ENCODE measurements at places on chromosomes 7 and 10.

- peak; percentile 70 for DNase-seq
These were observed 109.6 kb upstream of the MTPN start for GRCh38 chr7:136086712-136087111.

- no peak for DNase-seq
These were observed 655.9 kb upstream of the IGFBP3 start for GRCh38 chr7:46576950-46577349.

GRCh38 chr10:22271786-22272185 is 44.4 kb upstream of the COMMD3 start:
- no peak for DNase-seq

DNA sequence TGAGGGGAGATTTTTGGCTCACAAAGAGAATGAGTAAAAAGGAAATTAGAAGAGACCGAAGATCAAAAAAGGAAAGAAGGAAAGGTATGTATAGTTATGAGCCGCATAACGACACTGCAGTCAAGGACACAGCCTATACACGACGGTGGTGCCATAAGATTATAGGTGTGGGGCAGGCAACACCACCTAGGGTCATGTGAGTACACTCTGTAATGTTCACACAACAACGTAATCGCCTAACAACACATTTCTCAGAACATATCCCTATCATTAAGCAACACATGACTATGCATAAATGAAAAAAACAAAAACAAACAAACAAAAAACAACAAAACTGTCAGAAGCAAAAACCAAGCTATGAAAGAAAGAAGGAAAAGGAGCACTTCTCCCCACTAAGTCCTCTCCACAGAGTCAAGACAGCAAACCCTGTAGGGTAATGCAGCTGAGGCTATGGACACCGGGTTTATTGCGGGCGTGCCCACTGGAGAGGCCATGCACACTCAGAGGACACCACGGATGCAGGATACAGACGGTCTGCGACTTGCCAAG is 45.1 kb downstream of the PIP4K2A start:
- no peak for DNase-seq

DNA sequence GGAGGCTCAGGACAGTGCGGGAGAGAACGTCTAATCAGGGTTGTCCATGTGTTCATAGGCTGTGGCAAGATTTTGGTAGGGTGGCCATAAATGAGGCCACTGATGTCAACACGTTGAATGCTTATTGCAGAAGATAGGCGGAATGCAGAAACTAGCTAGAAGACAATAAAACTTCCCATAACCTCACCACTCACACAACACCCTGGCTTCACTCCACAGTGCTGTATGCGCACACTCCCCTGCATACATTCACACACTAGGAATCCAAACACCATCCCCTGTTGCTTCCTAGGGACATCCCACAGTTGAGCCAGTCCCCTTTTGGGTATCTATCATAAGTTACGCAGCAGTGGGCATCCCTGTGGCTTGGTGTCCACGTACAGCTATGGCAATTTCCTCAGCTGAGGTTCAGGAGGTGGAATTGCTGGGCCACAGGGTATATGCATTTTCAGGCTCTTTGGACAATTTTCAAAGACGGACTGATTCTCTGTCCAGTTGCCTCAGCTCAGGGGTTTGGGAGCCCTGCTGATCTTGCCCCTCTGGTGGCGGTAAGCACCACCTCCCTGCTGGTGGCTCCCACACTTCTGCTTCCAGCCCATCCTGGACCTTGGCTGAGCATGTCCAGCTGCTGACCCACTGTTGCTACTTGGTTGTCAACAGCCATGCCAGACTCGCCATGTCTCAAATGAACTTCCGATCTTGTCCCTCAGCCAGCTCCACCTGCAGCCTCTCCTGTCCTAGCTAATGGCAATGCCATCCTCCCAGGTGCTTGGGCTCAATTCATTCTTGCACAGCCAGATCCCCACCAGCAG is 36.4 kb downstream of the CDH23 start:
- DNase-seq = no peak

DNA sequence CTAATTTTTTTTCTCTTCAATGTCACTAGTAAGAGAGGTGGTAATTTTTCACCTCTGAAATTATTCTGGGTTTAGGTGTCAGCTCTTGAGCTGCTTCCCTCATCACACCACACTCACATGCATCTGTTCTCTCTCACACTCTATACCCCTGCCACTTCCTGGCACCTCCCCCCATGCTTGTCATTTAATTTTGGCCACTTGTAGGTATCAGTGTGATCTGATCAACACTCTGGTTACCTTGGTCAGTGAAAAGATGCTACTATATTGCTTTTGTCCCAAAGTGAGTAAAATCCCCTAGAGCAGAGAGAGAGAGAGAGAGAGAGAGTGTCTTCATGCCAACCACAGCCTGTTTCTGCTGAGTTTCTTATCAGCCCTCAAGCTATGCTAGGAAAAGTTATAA is 42.5 kb downstream of the STK17A start:
- DNase-seq = no peak

GRCh38 chr7:127658970-127659630 is 7.1 kb downstream of the SND1 start:
- no peak for DNase-seq

DNA sequence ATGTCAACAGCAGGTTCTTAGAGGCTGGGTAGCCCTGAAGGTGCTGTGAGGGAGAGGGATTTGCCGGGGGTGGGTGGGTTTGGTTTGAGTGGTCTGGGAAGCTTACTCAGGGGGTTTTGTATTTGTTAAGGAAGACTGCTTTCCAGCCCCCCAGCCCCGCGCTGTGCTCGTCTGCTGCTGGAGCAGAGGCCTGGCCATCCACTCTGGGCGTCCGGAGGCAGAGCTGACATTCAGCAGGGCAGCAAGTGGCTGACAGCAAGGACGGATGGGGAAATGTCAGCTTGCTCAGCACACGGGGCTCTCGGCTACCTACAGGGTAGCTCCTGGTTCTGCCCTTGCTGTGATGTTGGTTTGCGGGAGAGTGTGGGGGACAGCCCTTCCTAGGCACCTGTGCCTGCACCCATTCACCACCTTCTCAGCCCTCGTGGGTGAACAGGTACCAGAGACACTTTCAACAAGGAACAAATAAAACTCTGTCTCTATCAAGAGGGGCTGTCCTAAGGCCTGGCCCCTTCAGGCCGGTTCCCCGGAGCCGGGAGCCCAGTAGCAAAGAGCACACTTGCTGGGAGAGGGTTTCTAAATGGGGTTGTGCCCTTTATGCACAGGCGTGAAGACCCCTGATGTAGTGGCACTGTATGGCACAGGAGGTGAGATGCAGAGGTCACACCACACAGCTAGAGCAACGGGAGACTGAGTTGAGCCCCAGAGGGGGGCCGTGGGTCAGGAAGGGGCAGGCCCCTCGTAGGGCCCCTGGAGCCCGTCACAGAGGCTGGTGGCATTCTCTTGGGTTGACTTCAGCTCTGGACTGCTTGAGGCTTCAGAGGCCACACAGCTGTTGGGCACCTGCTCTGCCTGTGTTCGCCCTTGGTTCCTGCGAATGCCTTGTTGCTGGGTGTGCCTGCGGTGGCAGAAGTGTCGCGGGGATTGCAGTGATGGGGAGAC is 72.2 kb upstream of the SHH start:
- no peak for DNase-seq

DNA sequence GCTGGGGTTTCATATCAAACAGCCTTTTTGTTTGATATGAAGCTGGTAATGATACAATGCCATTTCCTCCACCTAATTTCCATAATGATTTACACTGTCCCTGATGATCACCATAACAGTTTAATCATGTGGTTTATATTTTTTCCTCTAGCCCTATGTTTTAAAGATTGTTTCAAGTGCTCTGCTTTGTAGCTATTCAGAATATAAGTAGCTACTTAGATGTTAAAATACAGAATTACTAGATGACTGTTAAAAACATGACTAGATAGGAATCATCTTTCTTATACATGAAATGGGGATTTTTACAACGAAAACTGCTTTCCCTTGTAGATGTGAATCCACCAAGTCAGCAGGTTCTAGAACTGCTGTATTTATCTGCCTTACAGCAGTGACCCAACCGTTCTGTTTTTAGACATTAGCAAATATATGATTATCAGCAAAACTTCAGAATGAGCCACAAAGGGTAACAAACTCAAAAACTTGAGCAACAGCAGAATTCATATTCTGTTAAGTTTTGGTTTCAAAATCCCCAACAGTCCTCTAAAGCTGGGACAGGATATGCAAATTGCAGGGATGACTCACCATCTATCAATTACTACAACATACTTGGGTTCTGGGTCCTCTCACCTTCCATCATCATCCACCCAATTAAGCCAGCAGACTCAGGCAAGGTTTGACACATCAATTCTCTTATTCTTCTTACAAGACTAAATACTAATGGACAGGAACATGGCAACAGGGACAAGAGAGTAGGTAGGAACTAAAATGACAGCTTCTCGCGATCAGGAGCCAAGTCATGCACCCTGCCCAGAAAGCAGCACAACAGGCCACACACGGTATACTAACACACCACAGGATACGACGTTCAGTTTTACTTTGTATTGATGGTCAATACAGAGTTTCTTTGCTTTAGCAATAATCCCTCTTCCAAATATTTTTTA is 83.9 kb downstream of the PIP4K2A start:
- DNase-seq = no peak

GRCh38 chr10:55820478-55820877 is 540.6 kb downstream of the ZWINT start:
- DNase-seq = peak; percentile 53

DNA sequence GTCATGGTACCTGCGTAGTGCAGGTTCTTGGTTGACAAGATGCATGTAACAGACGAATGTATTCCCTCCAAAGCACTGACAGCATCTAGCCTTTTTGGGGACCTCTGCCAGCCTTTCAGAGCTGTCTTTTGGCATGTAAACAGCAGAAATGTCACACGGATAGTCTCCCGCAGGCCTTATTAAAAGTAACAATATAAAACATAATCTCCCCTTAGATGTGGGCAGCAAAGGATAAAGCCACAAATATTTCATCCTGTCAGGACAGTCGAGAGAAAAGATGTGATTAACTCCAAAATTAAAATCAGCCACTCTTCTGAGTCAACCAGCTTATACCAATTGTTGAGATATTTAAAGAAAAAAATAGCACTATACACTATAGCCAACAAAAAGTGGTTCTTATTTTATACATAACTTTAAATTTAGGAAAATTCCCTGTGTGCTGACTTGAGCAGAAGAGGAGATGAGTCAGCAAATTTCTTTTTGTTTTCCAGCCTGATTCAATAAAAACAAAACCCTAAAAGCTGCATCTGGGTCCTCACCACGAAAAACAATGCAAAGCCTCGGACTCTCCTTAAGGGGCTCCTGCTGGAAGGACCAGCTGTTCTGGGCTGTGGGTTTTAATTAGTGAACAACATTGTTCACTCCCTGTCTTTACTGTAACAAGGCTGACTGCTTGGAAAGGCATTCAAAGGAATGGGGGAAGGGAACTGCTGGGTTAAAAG is 240.2 kb downstream of the ADAM12 start:
- no peak for DNase-seq

DNA sequence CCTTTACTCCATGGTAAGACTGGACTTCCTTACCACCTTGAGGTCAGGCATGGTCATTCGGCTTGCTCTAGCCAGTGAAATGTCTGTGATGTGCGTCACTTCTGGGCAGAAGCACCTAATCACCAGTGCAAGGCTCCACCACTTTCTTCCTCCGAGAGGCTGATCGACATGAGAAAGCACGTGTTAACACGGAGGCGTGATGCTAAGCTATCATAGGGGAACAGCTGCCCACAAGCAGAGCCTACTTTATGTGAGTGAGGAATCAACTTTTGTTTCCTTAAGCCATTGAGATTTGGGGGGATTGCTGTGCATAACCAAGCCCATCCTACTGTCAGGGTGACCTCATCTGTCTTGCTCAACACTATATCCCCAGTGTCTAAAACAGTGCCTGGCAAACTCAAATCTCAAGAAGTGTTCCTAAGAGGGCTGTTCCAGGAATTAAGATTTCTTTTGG is 23.1 kb upstream of the SAR1A start:
- no peak for DNase-seq

DNA sequence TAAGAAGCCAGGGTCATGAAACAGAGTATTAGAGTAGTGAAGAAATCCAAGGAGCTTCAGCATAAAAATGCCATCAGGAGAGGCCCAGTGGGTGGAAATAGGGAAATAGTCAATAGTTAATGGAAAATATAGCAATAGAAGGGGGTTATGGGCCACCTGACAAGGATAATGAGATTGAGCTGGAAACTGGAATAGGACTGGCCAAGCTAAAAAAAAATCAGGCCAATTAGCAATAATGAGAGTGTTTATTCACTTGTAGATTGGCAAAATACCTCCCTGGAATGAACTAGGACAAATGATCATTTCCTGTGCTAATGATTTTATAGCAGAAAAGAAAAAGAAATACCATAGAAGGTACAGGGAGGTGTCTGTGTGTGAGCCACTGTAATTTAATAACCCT is 97.9 kb downstream of the PLCE1 start:
- DNase-seq = no peak

DNA sequence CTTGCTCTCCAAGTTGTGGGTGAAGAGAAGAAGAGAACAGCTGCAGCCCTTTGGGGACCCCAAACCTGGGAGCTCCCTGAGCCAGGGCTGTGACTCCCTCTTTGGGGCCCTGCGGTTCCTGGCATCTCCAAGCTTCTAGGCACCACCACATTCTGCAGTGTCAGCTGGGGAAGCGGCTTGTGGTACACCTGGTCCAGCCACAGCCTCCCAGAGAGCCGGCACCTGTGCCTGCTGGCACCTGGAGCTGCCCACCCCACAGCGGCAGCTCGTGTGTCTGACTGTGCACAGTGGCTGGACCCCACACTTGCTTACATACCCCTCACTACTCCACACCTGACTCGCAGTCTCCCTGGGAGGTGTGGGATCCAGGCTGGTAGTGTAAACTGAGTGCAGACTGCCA is 23.5 kb downstream of the FAM241B start:
- DNase-seq = no peak

DNA sequence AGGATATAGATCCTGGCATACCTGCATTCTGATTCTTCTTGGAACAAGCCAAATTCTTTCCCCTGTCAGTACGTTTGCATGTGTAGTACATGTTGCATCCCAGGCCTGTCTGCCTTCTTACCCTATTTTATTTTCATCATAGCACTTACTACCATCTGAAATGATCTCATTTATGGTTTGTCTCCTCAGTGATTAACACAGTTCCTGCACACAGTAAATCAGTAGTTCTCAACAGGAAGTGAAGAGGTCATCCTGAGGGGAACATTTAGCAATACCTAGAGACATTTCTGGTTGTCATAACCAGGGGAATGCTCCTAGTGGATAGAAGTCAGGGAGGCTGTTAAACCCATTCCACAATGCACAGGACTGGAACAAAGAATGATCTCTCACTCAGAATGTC is 38.2 kb upstream of the SLC26A4 start:
- DNase-seq = peak; percentile 62

GRCh38 chr10:5497948-5498730 is 1.2 kb downstream of the CALML5 start:
- no peak for DNase-seq

Data from PC-3 (cell line).